ENCODE measurements at places on chromosomes 6 and 20.

GRCh38 chr6:4012826-4013225 is 66.1 kb downstream of the FAM217A start:
- DNase-seq: no peak

GRCh38 chr6:34511915-34512737 is 44.0 kb downstream of the SPDEF start:
- DNase-seq: no peak

DNA sequence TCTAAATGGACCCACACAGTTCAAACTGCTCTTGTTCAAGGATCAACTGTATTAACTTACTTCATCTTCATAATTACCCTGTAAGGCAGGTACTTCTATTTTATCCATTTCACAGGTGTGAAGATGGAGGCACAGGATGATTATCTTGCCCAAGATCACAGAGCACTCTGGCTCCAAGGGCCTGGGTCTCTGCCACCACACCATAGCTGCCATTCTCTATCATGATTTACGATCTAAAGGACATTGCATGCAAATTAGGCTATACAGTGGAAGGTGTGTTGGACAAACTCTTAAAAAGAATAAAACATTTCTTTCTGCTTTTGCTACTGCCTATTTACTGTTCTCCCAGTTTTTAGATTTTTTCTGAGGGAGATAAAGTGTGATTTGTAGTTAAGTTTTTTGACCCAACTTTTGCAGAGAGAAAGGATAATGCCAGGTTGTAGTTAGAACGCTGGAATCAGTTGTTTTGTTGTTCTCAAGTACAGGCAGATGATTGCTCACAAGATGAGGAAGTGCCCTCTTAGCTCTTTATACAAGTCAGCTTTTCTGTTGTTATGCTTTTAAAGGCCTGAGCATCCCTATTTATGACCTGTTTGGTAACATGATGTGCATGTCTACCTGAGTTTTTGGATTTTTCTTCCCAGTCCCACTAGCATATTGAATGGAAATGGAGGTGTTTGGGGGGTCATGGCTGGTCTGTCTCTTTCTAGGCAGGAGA is 247.9 kb downstream of the ZFAND3 start:
- no peak for DNase-seq

DNA sequence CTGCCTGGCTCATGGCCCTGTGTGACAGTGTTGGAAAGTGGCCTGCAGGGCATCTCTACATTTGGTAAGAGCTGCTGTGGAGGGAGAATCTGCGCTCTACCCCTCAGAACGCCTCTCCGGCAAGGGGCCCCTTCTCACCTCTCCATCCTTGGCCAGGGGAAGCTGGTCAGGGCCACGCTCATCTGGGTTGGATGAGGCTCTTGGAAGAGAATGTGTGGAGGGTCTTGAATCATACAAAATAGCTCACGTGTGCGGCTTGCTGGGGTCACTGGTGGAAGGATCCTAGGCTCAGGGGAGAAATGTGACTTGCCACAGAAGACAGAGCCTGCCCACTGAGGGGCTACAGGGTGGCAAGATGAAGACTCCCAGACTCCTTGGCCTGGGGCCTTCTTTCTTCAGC is 105.0 kb downstream of the SCML4 start:
- DNase-seq: no peak

GRCh38 chr6:53033764-53034163 is 31.4 kb upstream of the FBXO9 start:
- DNase-seq: no peak

DNA sequence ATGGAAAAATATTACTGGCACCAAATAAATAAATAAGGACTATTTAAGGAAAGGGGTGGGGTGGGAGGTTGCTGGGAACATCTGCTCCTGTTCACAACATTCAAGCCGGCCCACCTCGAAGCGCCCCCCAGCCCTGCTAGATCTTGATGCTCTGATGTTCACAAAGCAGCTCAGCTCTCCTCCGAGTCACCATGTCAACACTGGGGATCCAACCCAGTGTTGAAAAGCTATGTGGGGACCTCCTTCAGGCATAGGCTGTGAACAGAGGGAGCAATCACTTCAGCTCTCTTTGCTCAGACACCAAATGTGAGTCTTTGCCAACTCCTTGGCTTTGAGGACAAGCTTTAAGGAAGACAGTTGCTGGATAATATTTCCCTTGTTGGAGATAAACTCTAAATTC is 176.8 kb upstream of the NT5E start:
- DNase-seq: no peak

- no peak for DNase-seq
These were observed 187.9 kb upstream of the ARID1B start for GRCh38 chr6:156589281-156589680.

GRCh38 chr6:159941286-159942113 is 27.4 kb upstream of the IGF2R start:
- DNase-seq: no peak

DNA sequence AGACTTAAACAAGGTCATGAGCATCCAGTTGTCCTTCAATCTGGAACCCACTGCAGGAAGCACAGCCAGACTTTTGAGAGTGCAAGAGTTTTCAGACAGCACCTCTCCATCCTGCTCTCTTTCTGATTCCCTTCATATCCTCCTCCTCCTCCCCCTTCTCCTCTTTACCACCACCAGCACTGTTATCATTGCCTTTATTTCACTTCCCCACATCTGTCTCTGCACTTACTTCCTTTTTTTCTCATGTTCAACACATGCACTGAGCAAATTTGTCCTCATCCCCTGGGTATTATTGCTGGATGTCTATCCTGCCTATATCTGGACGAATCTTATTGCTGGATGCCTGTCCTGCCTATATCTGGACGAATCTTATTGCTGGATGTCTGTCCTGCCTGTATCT is 554.8 kb downstream of the DHX35 start:
- no peak for DNase-seq

DNA sequence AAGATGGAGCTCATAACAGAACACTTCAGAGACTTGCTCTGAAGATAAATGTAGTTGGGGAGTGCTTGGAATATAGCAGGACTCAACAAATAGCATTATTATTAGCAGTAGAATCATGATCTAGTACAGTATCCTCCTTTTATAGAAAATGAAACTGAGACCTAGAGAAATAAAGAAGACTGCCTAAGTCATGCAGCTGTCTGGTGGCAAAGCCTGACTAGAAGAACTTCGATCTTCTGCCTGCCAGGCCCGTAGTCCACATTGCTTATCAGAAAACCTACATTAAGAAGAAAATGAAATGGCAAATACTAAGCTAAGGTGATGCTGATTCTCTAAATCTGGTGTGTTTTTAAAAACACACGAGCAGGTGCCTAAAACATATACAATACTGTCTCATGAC is 46.4 kb upstream of the DST start:
- DNase-seq: no peak

DNA sequence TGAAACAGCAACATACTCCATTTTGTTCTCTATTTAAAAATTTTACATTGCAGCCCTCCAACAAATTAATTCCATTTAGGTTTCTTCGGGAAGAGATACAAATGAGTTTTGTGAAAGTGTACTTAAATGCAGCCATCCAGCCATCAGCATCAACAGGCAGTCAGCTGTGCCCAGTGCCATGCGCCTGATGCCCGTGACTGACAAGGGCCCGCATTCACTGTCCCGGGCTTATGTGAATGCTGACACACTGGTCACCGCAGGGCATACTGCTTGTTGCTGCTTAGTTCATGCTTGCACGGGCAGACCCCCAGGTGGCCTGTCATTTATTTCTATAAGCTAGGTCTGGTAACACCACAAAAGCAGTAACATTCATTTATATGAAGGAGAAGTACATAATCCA is 224.9 kb upstream of the QKI start:
- no peak for DNase-seq

- DNase-seq: no peak
These were observed 26.2 kb downstream of the HDAC2 start for GRCh38 chr6:113944701-113945100.

- DNase-seq: peak; percentile 69
These were observed 9.0 kb upstream of the GRM4 start for GRCh38 chr6:34154668-34155447.

- no peak for DNase-seq
These were observed 56.0 kb downstream of the SMOC2 start for GRCh38 chr6:168496997-168497331.

Data from stimulated activated CD4-positive, alpha-beta T cell treated with anti-CD3 and anti-CD28 coated beads, Interleukin-15, amount 100 ng/mL, for 1 hour (primary cell).